Liver (tissue), 10 donors: ENCODE measurements at places on chromosomes 12 and 14. TPM values are rescaled to one million over a fixed set of nuclear protein-coding genes. Genes with fewer than 3 reads are reported as not detected.

GRCh38 chr14:38387821-38388220, 131.9 kb upstream of the CLEC14A start:
- H3K27me3 ChIP-seq, result no peaks in the 10 kb centered on the region
- H3K4me3 ChIP-seq, result no peak overlapping the region
- peaks cover 5% of the 10 kb centered on the region for H3K4me1 ChIP-seq
- no peak overlapping the region for H3K27ac ChIP-seq
- H3K36me3 ChIP-seq, result no peaks in the 10 kb centered on the region

- no peaks in the 10 kb centered on the region for H3K36me3 ChIP-seq
- H3K4me3 ChIP-seq, result no peak overlapping the region
- H3K27ac ChIP-seq, result no peak overlapping the region
- no peak for DNase-seq
- peaks cover 6% of the 10 kb centered on the region for H3K4me1 ChIP-seq
Observed at GRCh38 chr12:54444206-54444605, 25.1 kb upstream of the ITGA5 start.

The IFNG-AS1 gene
- total RNA-seq, result not detected

The HOXC12 gene
- total RNA-seq, result not detected

- DNase-seq, result no peak
- H3K4me1 ChIP-seq, result no peaks in the 10 kb centered on the region
- no peak overlapping the region for H3K27ac ChIP-seq
- no peaks in the 10 kb centered on the region for H3K27me3 ChIP-seq
- H3K36me3 ChIP-seq, result no peaks in the 10 kb centered on the region
- H3K4me3 ChIP-seq, result no peak overlapping the region
Observed at GRCh38 chr12:83796531-83796930, 1109.8 kb downstream of the TMTC2 start.

GRCh38 chr14:39228509-39229221, 5.0 kb upstream of the MIA2 start:
- H3K4me1 ChIP-seq, result peaks cover 12% of the 10 kb centered on the region
- no peaks in the 10 kb centered on the region for H3K27me3 ChIP-seq
- H3K36me3 ChIP-seq, result no peaks in the 10 kb centered on the region

GRCh38 chr14:22657861-22658260, 13.7 kb upstream of the OR6J1 start:
- peak; percentile 5 for DNase-seq
- H3K36me3 ChIP-seq, result no peaks in the 10 kb centered on the region
- no peak overlapping the region for H3K27ac ChIP-seq
- H3K4me1 ChIP-seq, result no peaks in the 10 kb centered on the region
- H3K4me3 ChIP-seq, result no peak overlapping the region
- H3K27me3 ChIP-seq, result no peaks in the 10 kb centered on the region

- H3K27me3 ChIP-seq, result no peaks in the 10 kb centered on the region
- H3K4me1 ChIP-seq, result peaks cover 26% of the 10 kb centered on the region
- H3K36me3 ChIP-seq, result no peaks in the 10 kb centered on the region
- H3K4me3 ChIP-seq, result no peak overlapping the region
- H3K27ac ChIP-seq, result peak overlapping the region; percentile 90
Observed at GRCh38 chr12:111424793-111425251, 19.1 kb downstream of the SH2B3 start.

DNA sequence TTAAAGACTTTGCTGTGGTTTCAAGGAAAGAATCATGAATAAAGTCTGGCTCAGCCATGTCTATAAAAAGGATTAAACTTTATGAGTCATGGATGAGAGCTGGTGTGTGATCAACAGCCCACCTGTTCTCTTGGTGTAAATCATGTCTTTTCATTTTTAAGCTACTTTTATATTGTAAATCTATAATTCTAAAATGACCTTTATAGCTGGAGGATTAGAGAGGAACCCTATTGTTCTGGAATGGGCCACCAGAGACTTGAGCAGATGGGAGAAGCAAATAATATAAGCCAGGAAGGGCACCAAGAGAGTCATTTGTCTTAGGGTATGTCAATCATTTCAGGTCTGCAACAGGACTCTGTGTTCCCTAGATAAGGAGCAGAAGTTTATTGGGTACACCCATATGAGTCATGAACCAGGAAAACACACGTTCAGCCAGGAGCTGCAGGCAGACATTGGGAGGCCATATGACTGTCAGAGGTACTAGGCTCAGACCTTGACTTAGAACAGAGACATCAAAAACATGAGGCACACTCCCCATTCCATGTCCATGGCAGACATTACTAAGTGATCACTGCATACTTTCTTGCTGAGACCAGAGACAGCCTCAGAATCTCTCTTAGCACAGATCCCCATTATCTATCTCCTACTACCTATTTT, 49.3 kb downstream of the NDUFA12 start:
- no peaks in the 10 kb centered on the region for H3K4me1 ChIP-seq
- no peak overlapping the region for H3K4me3 ChIP-seq
- H3K27me3 ChIP-seq, result no peaks in the 10 kb centered on the region
